Muscle of arm (tissue), 14 donors: ENCODE measurements at places on chromosomes 6 and 20. TPM values are rescaled to one million over a fixed set of nuclear protein-coding genes. Genes with fewer than 3 reads are reported as not detected.

- no peak for DNase-seq
Measured at GRCh38 chr20:31759836-31760518, 20.9 kb downstream of the TPX2 start.

- DNase-seq: no peak
Measured at GRCh38 chr6:79913369-79913768, 34.0 kb downstream of the ELOVL4 start.

The EPM2A gene
- 18.2 TPM for polyA plus RNA-seq

DNA sequence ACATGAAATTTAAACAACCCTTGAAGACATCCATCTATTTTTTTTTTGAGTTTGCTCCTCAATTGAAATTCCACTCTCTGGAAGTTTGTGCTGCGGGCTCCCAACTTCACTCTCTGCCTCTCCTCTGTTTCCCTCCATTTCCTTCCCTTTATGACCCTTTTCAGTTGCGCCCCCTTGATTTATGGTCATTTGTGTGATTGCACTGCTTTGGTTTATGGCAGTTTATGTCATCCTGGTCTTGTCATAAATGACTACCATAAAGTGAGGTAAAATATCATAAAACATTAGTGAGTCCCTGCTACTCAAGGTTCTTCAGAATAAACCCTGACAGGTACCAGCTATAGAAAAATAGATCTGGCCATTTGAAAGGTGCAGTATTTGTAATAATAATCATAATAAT lies 348.3 kb upstream of the ZFP64 start:
- DNase-seq: no peak

DNA sequence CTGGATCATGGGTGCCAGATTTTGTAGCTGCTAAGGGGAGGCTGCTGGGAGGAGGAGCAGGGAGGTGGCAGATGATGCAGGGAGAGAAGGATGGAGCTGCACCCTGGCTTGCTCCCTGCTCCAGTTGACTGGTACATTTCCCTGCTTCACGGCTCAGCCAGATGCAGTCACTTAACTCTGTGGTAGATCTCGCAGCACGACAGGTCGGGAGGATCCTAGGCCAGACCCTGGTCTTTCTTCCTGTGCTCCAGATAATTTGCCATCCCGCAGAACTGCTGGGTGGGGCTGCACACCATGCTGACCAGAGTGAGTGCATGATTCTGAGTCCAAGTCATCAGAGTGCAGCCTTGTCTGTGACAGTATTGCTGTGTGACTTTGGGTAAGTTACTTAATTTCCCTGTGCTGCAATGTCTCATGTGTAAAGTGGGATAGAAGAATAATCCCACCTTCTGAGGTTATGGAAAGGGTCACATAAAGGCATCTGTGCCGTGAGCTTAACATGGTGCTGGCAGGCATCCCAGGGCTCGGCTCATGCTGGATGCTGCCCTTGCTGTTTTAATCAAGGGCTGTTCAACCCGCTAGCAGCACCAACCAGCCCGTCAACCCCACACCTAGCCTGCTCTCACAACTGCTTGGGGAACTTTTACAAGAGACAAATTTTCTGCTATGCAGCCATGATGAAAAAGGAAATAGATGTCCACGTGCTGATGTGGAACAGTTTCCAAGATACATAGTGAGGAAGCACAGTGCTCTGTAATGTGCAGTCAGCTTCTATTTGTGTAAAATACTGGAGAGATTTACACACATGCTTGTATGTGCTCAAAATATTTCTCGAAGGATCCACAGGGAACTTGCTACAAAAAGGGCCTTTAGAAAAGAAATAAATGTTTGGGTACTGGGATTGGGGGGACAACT lies 257.9 kb downstream of the CDH26 start:
- no peak for DNase-seq

DNA sequence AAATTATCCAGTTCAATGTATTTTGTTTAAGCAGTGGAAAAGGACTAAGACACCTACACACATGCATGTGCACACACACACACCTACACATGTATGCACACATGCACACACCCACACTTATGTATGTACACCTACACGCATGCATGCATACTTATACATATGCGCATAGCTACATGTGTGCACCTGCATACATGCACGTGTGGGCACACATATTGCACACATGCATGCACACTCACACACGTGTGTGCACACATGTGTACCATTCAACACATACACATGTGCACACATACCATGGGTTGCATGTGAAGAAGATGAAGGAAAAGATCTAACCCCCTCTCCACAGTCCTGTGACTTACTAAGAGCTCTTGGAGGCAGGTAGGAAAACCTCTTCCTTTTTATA lies 122.0 kb upstream of the MAFB start:
- DNase-seq: no peak

DNA sequence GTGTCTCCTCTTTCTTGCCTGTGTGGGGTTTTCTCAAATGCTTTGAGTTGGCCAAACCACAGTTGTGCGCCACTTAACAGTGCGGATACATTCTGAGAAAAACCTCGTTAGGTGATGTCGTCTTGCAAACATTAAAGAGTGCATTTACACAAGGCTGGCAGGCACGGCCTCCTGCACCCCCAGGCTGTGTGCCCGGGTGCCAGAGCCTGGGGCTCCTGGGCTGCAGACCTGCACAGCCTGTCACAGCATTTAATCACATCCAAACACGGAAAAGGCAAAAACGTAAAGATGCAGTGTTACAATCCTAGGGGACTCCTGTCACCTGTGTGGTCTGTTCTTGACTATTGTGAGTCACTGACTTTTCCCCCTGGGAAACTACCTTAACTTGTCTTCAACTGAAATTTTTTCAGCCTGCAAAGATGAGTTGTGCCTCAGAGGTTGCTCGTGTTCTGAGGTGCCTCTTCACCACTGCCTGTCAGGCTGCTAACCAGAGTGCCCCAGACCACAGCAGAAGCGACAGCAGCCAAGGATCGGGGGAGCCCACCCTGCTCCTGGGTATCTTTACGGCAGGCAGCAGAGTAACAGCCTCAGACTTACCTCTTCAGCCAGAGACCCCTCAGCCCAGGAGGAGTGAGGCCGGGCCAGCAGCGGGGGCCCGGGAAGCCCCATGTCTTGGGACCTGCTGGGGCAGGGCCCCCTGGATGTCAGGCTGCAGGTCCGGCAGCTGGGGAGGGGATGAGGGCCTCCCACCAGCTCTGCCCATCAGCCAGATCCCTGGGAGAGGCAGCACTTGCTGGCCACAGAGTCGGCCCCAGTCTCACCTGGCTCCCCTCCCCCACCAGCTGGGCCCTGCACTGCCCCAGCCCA lies 683 bp upstream of the C20orf204 start:
- no peak for DNase-seq
